ENCODE measurements at places on chromosomes 7 and 10.

- DNase-seq, result no peak
Observed at GRCh38 chr10:130795819-130796218, 515.7 kb downstream of the TCERG1L start.

DNA sequence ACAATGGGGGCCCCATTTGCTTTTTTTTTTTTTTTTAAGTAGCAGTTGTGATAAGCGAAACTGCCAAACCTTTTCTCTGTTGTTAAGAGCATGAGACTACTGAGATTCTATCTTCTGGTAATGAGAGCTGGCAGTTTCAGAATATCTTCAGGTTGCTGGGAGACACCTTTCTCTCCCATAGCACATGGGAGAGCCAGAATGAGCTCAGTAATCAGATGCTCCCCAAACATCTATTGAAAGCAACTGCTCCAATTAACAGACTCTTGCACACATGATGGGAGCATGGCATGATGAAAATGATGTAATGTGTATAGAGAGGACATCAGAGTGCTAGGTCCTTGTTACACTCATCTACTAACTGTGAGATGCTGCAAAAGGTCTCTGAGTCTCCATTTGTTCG, 18.8 kb downstream of the MYO3A start:
- DNase-seq, result no peak

GRCh38 chr7:31478721-31479120, 35.2 kb upstream of the ITPRID1 start:
- DNase-seq, result no peak

DNA sequence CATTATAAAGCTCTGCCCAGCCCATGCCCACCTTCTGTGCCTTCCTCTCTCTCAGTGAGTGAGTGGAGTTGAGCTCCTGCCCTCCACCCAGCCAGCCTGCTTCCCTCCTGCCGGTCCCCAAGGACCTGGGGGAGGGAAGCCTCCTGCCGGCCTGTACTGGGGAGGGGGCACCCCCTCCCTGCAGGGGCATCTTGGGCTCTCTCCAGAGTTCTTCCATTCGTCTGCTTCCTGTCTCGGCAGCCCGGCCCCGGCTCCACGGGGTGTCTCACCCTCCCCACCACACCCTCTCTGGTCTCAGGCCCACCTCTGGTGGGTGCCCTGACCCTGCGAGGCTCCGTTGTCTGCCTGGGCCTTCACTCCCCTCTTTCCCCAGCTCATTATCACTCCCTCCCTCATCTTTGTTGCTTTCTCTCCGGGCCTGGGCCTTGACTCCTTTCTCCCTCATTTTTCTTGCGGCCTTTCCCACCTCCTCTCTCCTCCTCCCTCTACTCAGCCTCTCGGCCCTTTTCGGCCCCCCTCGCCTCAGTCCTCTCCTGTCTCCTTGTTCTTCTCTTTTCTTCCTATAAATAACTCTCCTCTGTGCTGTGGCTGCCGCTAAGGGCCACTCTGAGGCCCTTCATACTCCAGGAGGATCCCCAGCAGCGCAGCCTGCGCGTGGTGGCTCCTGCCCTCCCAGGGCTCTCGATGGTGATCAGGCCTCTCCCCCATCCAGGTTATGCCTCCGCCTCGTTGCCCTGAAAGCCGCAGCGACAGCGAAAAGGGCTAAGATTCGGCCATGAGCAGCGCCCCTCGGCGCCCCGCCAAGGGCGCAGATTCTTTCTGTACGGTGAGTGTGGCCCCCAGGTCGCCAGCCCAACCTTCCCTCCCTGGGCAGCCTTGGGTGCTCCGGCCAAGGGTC, 2.1 kb downstream of the SLC4A2 start:
- no peak for DNase-seq

- DNase-seq, result no peak
Observed at GRCh38 chr7:74512762-74513161, 59.1 kb downstream of the GTF2IRD1 start.

- DNase-seq, result no peak
Observed at GRCh38 chr10:126468467-126468866, 80.2 kb upstream of the ADAM12 start.

DNA sequence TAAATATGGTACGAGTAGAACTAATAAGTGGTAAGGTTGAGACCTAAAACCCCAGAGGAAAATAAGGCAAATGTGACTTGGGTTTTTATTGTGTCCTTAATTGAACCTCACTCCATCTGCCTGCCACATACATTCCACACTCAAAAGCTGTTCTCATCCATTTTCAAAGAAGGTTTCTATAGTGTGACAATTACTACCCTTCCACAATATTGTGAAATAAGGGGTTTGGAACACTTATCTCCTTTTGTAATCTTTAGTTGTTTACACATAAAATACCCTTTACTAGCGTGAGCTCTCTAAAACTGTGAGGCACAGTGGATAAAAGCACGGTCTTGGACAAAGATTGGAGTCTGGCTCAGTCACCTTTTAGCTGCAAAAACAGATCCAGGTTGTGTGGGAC, 166.6 kb downstream of the THSD7A start:
- DNase-seq, result peak; percentile 30
